Activated CD8-positive, alpha-beta memory T cell treated with anti-CD3 and anti-CD28 coated beads for 1 hour (primary cell): ENCODE measurements at places on chromosomes 5 and 9.

GRCh38 chr5:66617226-66617861 is 21.2 kb downstream of the MAST4 start:
- no peak for DNase-seq

GRCh38 chr9:137945581-137945980 is 68.0 kb downstream of the CACNA1B start:
- DNase-seq = no peak

GRCh38 chr5:123180676-123181393 is 91.8 kb downstream of the PRDM6 start:
- DNase-seq = no peak

DNA sequence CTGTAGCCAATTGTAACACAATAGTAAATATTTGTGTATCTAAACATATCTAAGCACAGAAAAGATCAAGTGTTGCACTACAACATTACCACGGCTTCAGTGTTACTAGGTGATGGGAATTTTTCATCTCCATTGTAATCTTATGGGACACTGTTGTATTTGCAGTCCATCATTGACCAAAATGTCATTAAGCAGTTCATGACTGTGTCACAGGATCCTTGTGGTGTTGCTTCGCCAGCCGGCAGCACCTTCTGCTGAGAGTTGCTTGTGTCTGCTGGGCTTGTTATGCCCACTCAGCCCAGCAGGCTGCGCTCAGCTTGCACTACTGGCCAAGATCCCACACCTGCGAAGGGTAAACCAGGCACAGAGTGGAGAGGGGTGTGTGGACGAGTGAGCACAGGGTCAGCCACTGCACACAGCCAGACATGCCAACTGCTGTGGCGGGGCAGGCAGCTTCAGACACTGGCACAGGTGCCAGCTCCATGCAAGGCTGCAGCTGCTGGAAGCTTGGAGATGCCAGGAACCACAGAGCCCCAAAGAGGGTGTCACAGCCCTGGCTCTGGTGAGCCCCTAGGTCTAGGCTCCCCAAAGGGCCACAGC is 273.7 kb downstream of the CETN3 start:
- DNase-seq = no peak

DNA sequence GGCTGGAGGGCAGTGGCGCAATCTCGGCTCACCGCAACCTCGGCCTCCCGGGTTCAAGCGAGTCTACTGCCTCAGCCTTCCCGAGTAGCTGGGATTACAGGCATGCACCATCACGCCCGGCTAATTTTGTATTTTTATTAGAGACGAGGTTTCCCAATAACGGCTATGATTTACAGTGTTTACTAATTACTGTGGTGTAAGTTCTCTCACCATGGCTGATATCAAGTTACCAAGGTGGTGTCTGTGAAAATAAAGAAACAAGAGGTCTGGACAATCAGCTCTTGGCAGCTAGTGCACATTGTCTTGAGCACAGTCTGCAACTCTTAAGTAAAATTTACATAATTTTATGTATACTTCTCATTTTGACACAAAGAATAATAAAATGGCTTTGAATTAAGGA is 385.5 kb upstream of the COX7C start:
- DNase-seq = no peak

GRCh38 chr5:77103457-77103856 is 16.4 kb upstream of the ZBED3 start:
- DNase-seq = no peak

DNA sequence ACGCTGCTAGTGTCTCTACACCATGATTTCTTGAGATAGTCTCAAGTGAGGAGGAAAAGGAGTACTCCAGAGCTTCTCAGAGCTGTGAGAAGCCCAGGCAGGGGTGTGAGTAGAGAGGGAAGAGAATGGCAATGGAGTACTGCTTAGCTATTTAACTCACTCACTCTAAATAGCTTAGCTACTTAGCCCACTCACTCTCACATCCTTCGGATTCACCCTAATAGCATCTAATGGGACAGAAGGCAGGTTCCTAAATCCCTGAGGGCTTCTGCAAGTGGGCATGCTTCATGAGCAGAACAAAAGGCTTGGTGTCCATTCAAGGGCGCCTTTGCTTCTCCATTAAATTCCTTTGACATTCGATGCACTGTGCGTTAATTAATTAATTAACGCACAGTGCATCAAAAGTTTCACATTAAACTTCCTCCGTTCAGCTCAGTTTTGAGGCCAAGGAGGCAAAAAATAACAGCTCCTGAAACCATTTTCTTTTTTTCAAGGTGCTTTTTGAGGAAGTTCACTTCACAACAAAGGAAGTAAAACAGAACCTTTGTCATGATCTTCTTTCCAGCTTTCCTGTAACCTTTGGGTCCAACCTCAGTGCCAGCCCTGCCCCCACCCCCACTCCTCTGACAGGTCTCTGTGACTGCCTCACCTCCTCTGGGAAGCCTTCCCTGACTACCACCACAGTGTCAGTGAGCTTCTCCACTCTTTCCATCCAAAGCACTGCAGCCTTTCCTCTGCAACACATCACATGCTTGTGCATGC is 294.0 kb downstream of the SEC61B start:
- DNase-seq = no peak

GRCh38 chr5:14737291-14737690 is 72.8 kb downstream of the OTULIN start:
- DNase-seq = no peak

DNA sequence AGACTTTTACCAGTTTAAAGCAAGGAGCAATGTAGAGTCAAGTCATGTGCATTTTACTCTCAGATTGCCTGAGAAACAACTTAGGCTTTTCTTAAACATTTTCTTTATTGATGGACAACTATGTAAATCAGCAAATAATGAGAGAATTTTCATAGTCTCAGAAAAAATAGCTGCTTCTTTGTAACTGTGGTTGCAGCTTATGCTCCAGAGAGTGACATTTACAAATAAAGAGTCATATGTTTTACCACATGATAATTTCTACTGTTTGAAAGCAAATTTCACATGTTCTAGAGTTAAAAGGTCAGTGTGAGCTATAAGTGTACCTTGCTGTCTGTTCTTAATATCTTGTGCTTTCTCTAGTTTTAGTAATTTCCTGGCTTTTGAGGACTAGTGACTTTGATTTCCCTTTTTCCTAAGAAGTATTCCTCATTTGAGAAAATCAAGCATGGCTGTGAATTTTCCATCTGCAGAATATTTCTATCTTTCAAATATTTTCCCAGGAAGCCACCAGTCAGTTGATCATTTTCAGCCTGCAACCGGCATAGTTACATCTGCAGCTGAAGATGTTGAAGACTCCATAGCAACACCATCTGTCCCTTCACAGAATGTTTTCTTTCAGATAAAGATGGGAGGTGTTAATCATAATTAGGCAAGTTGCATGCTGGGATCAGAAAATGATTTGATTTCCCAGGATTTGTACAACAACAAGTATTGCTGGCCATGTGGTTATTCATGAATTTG is 229.9 kb downstream of the SGCD start:
- no peak for DNase-seq

- DNase-seq = no peak
Measured at GRCh38 chr9:105309531-105309931, 65.1 kb downstream of the SLC44A1 start.

- DNase-seq = no peak
Measured at GRCh38 chr5:113678202-113678601, 164.7 kb downstream of the YTHDC2 start.

GRCh38 chr5:173642895-173643481 is 26.5 kb upstream of the BOD1 start:
- DNase-seq = no peak

GRCh38 chr5:172458976-172459782 is 4.9 kb upstream of the SH3PXD2B start:
- DNase-seq = no peak

DNA sequence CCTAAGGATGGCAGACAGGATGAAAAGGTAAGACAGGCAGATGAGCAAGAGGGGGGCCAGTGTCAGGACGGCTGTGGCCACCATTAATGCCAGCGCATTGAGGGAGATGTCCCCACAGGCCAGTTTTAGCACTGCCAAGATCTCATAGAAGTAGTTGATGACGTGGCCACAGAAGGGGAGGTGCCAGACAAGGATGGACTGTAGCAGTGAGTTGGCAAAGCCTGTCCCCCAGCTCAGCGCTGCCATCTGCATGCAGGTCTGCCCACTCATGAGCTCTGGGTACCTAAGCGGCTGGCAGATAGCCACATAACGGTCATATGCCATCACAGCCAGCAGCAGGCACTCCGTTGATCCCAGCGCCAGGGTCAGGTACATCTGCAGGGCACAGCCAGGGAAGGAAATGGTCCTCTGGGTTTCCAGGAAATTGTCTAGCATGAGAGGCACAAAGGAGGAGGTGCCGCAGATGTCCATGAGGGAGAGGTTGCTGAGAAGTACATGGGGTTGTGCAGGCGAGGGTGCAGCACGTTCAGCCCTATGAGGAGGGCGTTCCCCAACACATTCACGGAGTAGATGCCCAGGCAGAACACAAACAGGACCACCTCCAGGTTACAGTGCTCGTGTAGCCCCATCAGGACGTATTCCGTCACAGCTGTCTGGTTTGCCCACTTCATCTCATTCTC is 10.8 kb downstream of the OR13J1 start:
- no peak for DNase-seq

DNA sequence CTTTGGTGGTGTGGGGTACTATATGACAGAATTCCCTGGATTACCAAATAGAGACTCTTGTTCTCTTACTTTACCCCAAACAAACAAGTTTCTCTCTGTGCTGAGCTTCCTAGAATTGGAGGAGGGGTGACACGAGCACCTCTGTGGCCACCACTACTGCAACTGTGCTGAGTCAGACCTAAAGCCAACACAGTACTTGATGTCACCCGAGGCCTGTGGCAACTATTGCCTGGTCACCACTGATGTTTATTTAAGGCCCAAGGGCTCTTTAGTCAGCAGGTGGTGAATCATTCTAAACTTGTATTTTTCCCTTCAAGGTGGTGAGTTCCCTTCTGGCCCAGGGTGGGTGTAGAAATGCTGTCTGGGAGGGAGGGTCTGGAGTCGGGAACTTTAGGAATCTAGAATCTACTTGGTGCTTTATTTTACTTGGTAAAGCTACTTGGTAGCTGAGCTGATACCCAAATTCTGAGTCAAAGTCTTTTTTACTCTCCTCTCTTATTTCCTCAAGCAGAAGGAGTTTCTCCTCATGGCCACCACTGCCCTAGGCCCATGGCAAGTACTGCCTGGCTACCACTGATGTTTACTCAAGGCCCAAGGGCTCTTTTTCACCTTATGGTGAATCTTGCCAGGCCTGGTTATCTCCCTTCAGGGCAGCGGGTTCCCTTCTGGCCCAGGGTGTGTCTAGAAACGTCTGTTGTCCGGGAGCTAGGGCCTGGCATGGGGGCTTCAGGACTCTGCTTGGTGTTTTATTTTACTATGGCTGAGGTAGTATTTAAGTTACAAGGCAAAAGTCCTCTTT is 9.8 kb downstream of the LURAP1L start:
- DNase-seq = no peak

DNA sequence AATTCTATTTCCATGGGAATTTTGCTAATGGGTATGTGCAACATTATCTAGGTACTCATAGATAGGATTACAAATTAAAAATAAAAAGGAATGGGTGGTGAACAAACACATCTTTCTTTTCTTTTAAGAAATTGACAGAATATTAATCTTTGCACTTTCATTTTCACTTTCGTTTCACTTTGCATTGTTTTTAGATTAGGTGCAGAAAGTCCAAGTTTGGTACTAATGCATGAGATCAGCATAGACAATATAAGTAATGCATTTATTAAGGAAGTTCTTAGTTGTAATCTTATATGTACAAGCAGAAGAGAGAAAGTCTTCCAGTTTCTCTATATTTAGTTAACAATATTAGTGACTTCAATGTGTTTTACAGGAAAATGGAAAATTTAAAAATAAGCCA is 196.5 kb downstream of the COMMD10 start:
- no peak for DNase-seq

DNA sequence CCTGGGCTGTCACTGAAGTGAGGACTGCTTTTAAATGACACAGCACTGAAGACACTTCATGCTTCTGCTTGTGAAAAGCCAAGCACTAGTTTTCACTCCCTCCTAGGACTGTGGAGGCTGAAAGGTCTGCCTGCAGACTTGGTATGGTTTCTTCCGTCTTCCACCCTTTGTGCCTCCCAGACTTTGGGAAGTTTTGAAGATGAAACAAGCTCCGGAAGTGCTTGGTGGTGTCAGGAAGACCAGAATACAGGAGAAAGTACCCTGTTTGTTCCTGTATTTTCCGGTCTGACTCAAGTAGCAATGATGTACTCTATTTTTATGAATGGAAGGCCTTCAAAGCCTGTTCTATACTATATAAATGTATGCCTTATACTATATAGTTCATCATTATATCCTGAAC is 222.7 kb downstream of the PDZD2 start:
- DNase-seq = no peak

DNA sequence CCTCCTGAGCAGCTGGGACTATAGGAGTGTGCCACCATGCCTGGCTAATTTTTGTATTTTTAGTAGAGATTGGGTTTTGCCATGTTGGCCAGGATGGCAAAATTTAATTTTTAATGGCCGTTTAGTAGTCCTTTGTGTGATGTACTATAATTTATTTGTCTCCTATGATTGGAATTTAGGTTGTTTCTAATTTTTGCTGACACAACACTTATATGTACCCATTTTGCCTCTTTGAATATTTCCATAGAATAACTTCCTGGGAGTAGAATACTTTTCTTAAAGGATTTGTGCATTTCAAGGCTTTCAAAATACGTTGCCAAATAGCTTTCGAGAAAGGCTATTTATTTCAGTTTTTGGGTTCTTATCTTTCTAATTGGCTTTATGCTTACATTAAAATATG is 22.8 kb downstream of the NDFIP1 start:
- no peak for DNase-seq

DNA sequence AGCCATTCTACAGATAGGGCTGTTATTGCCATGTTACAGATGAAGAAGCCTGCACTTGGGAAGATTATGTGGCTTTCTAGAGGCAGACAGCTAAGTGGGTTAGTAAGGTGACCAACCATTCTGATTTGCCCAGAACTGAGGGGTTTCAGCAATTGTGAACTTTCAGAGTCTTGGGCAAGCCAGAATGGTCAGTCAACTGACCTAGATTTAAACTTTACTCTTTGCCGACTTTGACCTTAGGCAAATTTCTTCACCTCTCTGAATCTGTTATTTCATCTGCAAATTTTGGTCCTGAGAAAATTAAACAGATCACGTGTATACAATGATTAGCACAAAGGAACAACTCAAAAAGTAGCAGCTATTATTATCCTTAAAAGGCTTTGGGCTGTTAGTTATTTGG is 20.4 kb upstream of the TNFSF8 start:
- DNase-seq = no peak
